ENCODE measurements at places on chromosomes 2 and 18. TPM values are rescaled to one million over a fixed set of nuclear protein-coding genes. Genes with fewer than 3 reads are reported as not detected.

Gene RNF125
- total RNA-seq = 11.4 TPM

DNA sequence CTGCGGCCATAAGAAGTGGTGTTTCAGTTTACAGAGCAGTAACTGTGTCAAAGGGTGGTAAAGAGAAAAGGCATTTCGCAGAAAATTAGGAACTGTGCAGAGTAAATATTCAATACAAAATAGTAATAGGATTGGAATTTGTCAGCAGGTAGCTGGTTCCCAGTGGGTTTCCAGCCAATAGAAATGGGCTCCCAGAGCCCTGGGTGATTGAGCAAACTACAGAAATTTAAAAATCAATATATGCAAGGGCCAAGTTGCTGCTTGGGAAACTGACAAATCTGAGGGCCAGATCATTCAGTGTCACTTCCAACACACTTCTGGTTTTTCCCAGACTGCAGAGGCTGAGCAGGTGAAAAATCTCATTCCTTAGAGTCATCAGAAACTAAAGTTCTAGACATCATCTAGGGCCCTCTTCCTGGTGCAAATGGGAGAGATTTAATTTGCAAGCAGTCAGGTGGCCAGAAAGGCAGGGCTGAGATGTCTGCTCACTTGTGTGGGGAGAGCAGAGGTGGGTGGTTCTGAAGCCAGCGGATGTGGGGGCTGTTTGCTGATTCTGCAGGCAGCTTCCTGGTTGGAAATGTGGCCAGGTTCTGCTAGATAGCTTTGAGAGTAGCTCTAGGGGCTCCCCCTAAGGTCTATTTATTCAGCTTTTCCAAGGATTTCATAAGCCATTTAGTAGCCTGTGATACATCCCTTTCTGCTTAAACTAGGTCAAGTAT, 182.4 kb downstream of the NCK2 start:
- H3K36me3 ChIP-seq = no peaks in the 10 kb centered on the region
- peaks cover 58% of the 10 kb centered on the region for H3K4me1 ChIP-seq
- H3K27me3 ChIP-seq = no peaks in the 10 kb centered on the region

DNA sequence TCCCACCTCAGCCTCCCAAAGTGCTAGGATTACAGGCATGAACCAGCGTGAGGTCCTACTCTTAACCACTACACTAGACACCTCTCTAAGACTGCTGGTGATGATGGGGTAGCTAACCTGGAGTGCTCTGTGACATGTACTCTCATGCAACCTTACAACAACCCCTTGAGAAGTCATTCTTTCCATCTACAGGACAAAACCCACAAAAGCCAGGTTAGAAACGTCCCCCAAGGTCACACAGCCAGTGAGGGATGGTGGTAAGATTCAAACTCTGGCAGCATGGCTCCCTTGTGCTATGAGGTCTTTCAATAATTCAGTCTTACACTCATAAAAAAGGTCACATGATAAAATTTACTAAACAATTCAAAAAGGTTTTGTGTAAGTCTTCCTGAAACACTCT, 94.8 kb upstream of the SERTAD2 start:
- peak overlapping the region; percentile 14 for H3K4me3 ChIP-seq
- no peaks in the 10 kb centered on the region for H3K36me3 ChIP-seq
- H3K27me3 ChIP-seq = no peaks in the 10 kb centered on the region

GRCh38 chr2:215672406-215672805, 236.5 kb upstream of the FN1 start:
- H3K4me1 ChIP-seq = peaks cover 2% of the 10 kb centered on the region
- H3K4me3 ChIP-seq = no peak overlapping the region
- no peak overlapping the region for H3K27ac ChIP-seq
- DNase-seq = no peak
- H3K27me3 ChIP-seq = peaks cover 3% of the 10 kb centered on the region

Gene SLC19A3
- total RNA-seq = not detected

Gene CHRNG
- not detected for total RNA-seq

GRCh38 chr18:9278028-9278427, 56.5 kb upstream of the TWSG1 start:
- no peaks in the 10 kb centered on the region for H3K4me1 ChIP-seq
- H3K27ac ChIP-seq = no peak overlapping the region
- no peaks in the 10 kb centered on the region for H3K27me3 ChIP-seq
- H3K36me3 ChIP-seq = peaks cover 39% of the 10 kb centered on the region

DNA sequence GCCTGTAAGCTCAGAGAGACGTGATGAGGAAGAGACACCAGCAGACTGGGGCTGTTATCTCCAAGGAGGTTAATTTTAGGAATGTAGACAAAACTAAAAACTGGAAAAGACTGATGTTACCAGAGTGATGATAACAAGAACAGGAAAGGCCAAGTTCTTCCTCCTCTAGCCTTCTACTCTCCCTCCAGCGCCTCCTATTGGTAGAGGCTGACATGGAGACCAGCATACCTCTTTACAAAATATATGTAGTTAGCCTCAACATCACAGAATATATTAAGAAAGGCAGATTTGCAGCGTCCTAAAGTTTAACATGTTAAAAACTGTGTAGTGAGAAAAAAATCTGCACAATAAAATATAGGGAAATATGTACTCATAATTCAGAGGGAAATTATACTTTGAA, 66.0 kb downstream of the TCF4 start:
- no peaks in the 10 kb centered on the region for H3K36me3 ChIP-seq
- peak; percentile 35 for DNase-seq

GRCh38 chr2:67684991-67685390, 287.9 kb downstream of the ETAA1 start:
- peaks cover 4% of the 10 kb centered on the region for H3K27me3 ChIP-seq
- H3K27ac ChIP-seq = no peak overlapping the region
- H3K36me3 ChIP-seq = no peaks in the 10 kb centered on the region
- no peak for DNase-seq
- H3K4me1 ChIP-seq = no peaks in the 10 kb centered on the region

- no peaks in the 10 kb centered on the region for H3K36me3 ChIP-seq
- H3K4me3 ChIP-seq = peak overlapping the region; percentile 51
- no peaks in the 10 kb centered on the region for H3K27me3 ChIP-seq
- no peak for DNase-seq
- H3K4me1 ChIP-seq = peaks cover 73% of the 10 kb centered on the region
- H3K27ac ChIP-seq = peak overlapping the region; percentile 96
Observed at GRCh38 chr2:227411990-227412350, 24.2 kb upstream of the SCYGR1 start.

DNA sequence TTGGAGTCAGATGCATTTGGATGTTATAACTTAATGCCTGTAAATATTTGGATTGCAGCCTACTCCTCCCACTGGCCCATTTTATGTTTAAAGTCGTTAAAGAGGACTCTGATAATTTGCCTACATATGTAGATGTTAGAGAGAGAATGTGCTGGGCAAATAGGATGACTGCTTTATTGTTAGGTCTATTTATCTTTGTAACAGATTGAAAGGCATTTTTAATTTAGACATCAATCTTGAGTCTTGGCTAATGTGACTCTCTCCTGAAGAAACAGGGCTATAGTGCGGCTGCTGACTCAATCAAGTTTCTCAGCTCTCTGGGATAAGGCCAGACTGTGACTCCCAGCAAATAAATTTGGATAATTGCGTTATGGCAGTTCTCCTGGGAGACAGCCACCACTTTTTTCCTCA, 1101.4 kb downstream of the CBLN2 start:
- H3K4me1 ChIP-seq = no peaks in the 10 kb centered on the region
- no peaks in the 10 kb centered on the region for H3K36me3 ChIP-seq
- peaks cover 2% of the 10 kb centered on the region for H3K27me3 ChIP-seq
- no peak overlapping the region for H3K4me3 ChIP-seq
- DNase-seq = no peak

DNA sequence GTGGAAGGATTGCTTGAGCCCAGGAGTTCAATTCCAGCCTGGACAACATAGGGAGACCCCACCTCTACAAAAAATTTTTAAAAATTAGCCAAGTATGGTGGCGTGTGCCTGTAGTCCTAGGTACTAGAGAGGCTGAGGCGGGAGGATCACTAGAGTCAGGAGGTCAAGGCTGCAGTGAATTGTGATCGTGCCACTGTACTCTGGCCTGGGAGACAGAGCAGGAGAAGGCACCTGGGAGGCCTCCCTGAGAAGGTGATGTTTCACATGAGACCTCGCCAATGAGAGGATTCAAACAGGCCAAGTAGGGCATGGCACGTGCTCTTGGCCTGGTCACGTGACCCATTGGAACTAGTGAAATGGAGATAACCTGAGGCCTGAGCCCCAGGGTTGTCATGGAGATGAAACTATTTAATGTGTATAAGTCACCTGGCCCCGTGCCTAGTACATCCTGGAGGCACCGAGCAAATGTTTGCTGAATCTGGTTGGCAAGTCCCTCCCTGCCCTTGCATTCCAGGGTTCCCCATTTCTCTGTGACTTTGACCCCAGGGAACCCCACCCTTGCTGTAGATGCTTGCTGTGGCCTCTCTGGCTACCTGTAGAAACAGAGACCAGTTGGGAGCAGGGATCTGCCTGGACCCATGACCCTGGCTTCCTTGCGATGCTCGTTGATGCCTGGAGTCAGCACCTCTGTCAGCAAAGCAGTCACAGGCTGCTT, 26.1 kb upstream of the ROCK2 start:
- no peak overlapping the region for H3K27ac ChIP-seq
- no peak for DNase-seq

DNA sequence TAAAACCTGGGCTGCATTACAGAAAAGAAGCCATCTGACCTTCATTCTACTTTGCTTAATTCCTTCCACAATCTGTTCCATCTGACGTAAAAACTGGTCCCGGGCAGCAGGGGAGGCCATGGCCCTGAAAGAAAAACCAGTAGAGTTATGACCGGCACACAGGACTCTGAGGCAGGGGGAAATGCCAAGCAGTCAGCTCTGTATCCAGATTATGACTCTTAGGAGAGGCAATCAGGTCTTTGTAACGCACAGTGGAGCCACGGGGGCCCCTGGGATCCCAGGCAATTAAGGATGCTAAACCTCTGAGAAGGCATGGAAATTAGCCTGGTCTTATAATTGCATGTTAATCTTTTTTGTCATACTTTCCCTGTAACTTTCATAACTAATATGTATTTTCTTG, 78.4 kb downstream of the CCDC93 start:
- H3K36me3 ChIP-seq = peaks cover 78% of the 10 kb centered on the region
- no peak overlapping the region for H3K4me3 ChIP-seq
- DNase-seq = no peak
- no peaks in the 10 kb centered on the region for H3K27me3 ChIP-seq
- no peaks in the 10 kb centered on the region for H3K4me1 ChIP-seq

Gene FBXO48
- total RNA-seq = 1.2 TPM

- no peak overlapping the region for H3K27ac ChIP-seq
- DNase-seq = no peak
- H3K27me3 ChIP-seq = peaks cover 4% of the 10 kb centered on the region
- no peak overlapping the region for H3K4me3 ChIP-seq
- H3K4me1 ChIP-seq = peaks cover 20% of the 10 kb centered on the region
Observed at GRCh38 chr2:126408671-126409070, 247.3 kb upstream of the GYPC start.

GRCh38 chr2:162261032-162261945, 18.0 kb upstream of the FAP start:
- no peak overlapping the region for H3K27ac ChIP-seq
- H3K4me1 ChIP-seq = peaks cover 8% of the 10 kb centered on the region
- peaks cover 11% of the 10 kb centered on the region for H3K27me3 ChIP-seq
- no peak overlapping the region for H3K4me3 ChIP-seq
- DNase-seq = no peak

All from activated naive CD4-positive, alpha-beta T cell treated with anti-CD3 and anti-CD28 coated beads for 36 hours (primary cell).